ENCODE measurements at places on chromosomes 13 and 19.

- no peak for DNase-seq
These were observed 90.1 kb downstream of the SERP2 start for GRCh38 chr13:44463759-44464158.

DNA sequence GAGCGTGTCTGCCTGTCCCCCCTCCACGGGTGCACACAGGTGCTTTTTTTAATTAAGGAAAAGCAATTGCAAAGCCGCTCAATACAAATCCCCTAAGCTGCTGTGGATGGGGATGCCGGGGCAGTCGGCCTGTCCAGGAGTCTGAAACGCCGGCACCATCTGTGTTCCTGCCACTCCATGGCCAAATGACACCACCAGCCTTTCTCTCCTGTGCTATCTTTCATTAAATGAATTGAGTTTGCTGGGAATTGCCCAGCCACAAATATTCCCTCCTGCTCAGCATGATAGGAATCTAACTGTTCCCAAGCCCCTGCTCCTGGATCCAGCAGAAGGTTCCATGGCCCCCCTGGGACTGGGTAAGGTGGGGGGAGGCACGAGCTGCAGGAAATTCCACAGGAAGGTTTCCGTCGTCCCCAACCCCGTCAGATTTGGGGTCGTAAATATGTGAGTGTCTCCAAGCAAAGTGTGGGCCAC is 139.2 kb downstream of the KDM4B start:
- no peak for DNase-seq

DNA sequence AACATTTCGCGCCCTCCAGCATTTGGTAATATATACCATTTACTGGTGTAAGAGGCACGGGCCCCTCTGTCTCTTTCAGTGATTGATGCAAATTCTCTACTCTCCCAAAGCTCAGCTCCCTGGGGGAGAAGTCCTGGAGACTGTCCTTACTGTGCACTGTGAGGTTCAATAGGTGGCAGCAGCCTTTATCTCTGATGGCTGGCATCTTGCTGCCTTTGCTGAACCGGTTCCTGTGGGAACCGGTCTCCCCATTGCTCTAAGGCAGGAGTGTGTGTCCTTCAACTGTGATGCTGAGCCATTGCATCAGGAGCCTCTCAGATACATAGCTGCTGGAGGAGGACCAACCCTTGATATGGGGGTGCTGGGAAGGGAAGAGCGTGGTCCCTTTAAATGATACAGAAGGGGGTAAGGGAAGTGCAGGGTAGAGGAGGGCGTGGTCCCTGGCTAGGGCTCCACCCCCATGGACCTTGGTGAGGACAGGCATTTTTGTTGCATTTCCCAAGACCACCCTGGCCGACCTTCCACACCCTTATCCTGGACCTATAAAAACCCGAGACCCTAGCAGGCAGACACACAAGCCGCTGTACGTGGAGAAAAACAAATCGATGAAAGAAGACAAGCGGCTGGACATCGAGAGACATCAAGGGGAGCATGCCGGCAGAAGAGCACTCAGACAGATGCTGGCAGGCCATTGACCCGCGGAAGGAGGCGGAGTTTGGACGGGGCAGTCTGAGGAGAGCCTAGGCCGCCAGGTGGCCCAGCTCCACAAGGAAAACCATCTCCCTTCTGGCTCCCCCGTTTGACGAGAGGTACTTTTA is 41.1 kb upstream of the GTF3A start:
- DNase-seq, result no peak

GRCh38 chr13:105441051-105441750 is 1094.3 kb downstream of the EFNB2 start:
- DNase-seq, result no peak

- DNase-seq, result no peak
These were observed 748 bp downstream of the LMNB2 start for GRCh38 chr19:2455851-2456570.

DNA sequence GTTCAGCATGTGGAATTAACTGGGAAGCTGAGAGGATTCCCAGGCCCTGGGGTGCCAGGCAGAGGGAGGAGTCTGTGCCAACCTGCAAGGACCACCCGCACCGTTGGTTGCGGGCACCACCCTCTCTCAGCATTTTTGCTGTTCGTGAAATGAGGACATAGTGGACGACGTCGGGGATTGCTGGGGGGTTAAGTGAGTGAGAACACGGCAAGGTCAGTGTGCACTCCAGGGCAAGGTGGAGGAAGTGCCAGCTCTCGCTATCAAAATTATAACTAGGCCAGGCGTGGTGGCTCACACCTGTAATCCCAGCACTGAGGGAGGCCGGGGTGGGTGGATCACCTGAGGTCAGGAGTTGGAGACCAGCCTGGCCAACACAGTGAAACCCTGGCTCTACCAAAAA is 2.2 kb downstream of the FXYD3 start:
- DNase-seq, result no peak

GRCh38 chr13:25971459-25972145 is 80.2 kb downstream of the SHISA2 start:
- no peak for DNase-seq

DNA sequence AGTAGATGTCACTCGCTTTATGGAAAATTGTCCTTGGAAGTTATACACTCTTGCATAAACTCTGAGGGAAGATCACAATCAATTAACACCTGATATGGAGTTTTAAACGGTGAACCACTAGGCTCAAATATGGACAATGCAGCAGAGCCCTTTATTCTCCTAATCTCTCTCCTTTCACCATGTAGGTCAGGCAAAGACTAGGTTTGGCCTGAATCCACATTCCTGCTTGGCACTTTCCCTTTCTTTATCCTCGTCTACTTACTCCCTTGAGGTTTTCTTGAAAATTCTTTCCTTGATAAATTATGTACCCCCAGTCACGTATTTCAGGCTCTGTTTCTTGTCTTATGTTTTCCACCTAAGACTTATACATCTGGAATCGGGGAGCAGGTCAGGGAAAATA is 751.7 kb downstream of the DACH1 start:
- no peak for DNase-seq

DNA sequence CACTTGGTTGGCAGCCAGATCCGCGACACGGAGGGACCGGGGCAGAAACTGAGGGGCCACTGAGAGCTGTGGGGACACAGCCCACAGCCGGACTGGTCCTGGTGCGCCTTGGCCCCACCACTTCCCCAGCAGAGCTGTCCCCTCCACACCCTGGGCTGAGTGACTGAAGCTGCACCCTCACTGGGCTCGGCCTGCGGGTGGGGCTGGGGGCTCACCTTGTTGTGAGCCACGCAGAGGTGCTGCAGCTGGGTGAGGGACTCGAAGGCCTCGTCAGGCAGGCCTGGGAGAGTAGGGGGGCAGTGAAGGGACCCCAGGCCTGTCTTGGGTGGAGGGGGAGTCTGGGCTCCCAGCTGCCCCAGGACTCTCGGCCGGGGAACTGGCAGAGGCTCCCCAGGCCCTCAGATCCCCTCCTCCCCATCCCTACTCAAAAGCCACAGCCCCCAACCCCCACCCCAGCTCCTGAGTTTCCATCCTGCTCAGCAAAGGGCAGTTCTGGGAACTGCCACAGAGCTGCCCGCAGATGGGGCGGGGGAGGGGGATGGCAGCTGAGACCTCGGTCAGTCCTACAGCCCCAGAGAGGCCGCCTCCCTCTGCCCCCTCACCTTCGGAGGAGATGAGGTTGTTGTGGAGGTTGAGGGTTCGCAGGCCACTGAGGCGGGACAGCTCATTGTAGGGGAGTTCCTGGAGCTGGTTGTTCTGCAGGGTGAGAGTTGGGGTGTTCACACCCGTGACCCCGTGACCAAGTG is 2.3 kb downstream of the PODNL1 start:
- no peak for DNase-seq

GRCh38 chr13:74644229-74644628 is 510.0 kb upstream of the KLF12 start:
- DNase-seq, result no peak

DNA sequence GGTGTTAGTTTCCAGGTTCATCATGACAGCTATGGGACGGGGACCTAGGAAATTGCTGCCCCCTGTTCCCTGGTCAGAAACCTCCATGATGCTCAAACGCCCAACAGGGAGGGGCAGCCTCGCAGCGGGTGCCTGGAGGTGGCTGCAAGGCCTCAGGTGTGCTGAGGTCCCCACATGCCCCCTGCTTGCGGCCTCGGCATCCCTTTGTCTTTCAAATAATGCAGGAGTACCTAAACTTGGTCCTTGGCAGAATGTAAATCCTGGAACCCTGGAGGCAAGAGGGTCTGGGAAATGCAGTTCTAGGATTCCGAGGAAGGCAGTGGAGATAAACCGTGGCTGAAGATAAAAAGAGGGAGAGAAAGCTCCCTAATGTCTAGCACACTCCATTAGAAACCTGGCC is 52.4 kb downstream of the SKA3 start:
- DNase-seq, result no peak

DNA sequence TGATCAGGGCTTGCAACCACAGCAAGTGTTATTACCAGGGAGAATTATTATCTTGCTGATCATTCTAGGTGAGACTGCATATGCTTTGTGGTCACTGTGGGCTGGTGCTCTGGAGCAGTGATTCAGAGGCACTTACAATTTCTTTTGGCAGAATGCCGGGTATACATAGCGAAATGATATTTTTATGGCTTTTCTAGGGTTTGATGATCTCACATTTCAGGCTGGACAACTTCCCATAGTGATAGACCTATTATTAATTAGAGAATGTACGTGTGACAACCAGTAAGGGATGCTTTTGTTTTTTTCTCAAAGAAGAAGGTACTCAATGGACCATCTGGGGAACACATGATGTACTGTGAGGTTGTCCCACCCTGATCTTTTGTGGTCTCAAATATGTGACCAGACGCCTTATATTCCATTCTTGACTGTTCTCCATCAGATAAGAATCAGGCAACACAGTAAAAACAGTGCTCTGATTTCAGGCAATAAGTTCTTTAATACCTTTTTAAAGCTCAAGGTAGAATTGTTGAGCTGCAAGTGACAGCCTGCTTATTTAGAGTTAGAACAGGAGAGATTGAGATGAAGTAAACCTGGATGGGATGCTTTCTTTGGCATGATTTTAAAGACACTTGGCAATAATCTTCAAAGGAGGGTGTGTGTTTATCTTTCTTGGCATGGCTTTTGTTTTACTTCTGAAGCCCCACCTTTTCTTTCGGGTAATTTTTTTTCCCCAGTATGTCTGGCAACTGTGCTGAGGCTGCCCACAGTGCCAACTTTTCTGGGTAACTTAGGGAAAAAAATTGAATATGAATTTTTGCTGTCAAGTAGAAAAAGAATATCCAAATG is 27.4 kb upstream of the SCEL start:
- DNase-seq, result peak; percentile 92

All from HCEC 1CT (cell line).